ENCODE measurements at places on chromosomes 13 and 19.

DNA sequence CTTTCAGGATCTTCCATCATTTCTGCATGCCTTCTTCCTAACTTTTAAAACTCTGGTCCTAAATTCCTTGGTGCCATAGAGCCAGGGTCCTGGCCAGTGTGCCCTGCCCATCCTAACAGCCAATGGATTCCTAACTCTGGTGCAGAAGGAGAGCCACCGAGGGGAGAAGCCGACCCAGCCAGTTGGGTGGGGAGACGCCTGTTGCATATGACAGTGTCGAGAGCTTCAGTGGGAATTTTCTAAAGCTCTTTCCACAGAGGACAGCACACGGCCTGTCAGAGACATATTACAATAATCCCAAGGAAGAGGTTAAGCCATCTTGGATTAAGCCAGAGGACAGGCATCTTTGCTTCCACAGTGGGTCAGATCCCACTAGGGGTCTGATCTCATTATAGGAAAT is 180.4 kb downstream of the ZNF536 start:
- DNase-seq = no peak

- no peak for DNase-seq
Measured at GRCh38 chr19:8185343-8186068, 23.7 kb upstream of the CERS4 start.

GRCh38 chr13:80454245-80454644 is 113.3 kb upstream of the SPRY2 start:
- no peak for DNase-seq

- no peak for DNase-seq
Measured at GRCh38 chr13:111392486-111392885, 72.0 kb downstream of the TEX29 start.

GRCh38 chr13:21675095-21675991 is 4.5 kb downstream of the FGF9 start:
- DNase-seq = no peak

- DNase-seq = no peak
Measured at GRCh38 chr19:16077984-16078758, 1.9 kb downstream of the TPM4 start.

DNA sequence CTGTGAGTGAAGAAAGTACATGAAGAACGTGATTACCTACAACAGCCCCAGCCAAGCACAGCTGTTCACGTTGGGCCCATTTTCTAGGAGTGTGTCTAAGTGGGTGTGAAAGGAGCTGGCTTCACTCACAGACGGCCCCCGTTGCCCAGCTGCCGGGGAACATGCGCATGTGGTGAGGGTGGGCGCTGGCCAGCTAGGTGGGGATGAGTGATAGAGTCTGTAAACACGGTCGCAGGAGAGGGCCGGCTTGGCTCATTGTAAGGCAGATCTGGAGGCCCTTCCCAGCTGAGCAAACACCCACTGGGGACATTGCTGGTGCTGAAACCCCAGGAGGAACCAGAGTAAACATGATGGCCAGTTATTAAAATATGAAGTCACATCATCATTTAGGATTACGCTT is 160.5 kb downstream of the TEX29 start:
- DNase-seq = no peak

DNA sequence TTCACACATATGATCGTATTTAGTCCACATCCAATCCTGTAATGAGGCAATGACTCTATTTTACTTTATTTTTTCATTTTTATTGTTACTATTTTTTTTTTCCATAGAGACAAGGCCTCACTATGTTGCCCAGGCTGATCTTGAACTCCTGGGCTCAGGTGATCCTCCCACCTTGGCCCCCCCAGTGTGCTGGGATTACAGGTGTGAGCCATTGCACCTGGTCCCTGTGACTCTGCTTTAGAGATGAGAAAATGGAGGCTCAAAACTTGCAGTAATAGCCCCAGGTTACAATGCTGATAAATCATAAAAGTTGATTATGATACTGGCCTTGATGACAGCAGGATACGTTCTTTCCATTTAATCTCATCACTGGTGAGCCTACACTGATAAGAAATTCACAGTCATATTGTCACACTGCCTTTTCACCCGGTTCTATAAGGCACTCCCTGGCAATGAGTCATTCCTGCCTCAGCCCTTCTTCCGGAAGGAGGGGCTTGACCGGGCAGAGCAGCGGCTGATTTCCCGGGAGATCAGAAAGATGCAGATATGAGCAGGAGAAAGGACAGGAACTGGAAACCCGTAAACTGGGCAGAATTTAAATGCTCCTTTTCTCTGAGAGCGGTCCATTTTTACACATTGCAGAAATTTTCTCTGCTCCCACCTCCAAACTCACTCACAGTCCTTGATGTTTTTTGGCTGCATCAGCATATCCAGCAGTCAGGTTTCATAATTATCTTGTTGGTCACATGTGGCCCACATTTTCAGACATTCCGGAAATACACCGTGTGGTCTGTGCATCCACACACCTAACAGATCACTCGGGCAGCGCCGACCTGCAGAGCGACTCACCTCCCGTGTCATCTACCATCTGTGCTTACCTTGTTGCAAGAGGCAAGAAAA is 616.4 kb downstream of the EFNB2 start:
- no peak for DNase-seq

- DNase-seq = no peak
Measured at GRCh38 chr13:30149248-30149647, 158.1 kb downstream of the KATNAL1 start.

DNA sequence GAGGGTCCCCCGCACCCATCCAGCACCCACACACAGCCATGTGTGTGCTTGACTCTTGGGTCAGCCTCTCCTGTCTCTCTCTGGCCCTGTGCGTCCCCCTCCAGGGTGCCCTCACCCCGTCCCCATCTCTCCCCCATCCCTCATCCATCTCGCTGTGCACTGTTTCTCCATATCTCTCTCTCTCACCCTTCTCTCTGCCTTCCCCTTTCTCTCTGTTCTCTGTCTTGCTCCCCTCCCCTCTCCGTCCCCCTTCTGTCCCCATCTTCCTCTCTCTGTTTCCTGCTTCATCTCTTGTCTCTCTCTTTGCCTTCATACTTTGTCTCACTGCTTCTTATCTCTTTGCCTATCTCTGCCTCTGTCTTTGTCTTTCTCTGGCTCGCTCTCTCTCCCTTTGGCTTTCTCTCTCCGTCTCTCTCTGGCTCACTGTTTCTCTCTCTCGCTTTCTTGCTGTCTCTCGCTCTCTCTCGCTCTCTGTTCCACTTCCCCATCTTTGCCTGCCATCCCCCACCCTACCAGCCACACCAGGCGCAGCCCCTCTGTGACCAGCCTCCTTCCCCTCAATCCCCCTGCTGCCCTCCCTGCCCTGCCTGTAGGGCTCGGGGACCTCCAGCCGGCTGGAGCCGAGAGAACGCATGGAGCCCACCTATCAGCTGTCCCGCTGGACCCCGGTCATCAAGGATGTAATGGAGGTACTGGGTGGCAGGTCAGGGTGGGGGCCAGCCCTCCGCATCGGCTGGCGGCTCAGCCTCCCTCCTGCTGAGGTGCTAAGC is 8.9 kb downstream of the STXBP2 start:
- no peak for DNase-seq

GRCh38 chr13:111201304-111201940 is 86.3 kb downstream of the ARHGEF7 start:
- no peak for DNase-seq

GRCh38 chr13:24052547-24053518 is 107.7 kb upstream of the SPATA13 start:
- DNase-seq = no peak

DNA sequence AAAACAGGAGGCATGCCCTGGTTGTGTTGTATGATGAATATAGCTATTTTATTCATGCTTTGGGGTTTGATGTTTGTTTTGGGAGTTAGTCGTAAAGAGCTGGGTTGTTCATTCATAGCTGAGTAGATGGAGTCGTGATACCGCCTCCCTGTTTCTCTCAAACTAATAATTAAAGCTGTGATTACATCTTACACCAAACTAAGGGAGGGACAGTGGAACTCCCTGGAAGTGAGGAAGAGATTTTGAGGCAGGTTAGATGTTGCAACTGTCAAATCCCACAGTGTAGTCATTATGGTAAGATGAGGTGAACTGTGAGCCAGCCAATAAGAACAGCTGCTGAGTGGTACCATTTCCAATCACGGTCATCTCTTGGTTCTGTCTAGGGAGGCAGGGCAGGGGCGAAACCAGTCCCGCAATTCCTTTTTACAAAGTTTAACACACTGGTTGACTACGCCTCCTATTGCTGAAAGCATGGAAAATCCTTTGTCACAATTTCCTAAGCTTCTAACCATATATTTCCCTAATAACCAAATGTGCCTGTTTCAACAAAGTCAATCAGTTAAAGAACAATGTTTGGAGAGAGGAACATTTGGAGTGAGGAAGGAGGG is 207.6 kb upstream of the SERP2 start:
- no peak for DNase-seq

GRCh38 chr13:82176751-82177150 is 1705.5 kb downstream of the SLITRK1 start:
- no peak for DNase-seq

DNA sequence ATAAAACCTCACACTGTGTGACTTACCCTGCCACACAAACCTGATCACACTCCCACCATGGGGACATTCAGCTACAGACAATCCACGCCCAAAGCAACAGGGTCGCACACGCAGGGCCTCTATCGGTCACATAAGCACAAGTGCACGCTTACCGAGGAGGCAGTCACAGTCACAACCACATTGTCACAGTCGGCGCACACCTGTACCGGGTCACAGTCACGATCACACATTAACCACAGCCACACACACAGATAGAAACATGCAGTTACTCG is 579 bp downstream of the ZNF566 start:
- DNase-seq = peak; percentile 14

- no peak for DNase-seq
Measured at GRCh38 chr13:75836441-75836840, 200.3 kb downstream of the LMO7 start.

GRCh38 chr19:34808566-34808965 is 35.6 kb upstream of the ZNF599 start:
- no peak for DNase-seq
